Fibroblast of mammary gland (primary cell): ENCODE measurements at places on chromosomes 7 and 10.

DNA sequence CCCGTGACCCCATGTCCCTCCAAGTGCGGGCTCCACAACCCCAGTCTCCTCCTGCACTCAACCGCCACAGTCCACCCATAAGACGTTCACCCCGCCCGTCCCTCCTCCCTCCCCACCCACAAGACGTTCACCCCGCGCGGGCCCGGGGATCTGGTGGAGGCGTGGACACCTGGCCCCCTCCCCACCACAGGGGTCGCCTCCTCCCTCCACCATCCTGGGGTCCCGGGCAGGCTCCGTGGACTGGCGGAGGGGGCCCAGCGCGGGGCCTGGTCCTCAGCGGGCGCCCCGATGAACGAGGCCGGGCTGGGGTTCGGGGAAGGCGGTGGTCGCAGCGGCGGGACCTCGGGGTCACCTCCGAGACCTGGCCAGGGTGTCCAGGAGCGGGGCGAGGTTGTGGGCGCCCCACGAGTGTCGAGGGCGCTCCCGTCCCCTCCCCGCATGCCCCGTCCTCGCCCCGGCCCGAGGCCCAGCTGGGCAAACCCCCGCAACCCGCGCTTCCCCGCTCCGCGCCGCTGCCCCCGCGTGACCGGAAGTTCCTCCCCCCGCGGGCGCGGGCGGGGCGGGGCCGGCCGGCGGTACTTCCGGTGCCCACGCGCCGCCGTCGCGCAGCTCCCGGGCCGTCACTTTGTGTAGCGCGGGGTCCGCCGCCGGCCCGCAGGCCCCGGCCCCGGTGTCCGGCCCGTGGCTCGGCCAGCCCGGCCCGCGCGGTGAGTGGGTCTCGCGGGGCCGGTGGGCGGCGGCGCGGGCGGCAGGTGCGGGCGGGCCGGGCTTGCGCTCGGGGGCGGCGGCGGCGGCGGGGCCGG, at the start of gene ZNF316:
Gene ZNF316 (plus strand): TSS at position 578 of the 803 bp plus-strand sequence. CDS start 5,092 bp downstream, outside the sequence.
- DNase-seq = peak; percentile 22

DNA sequence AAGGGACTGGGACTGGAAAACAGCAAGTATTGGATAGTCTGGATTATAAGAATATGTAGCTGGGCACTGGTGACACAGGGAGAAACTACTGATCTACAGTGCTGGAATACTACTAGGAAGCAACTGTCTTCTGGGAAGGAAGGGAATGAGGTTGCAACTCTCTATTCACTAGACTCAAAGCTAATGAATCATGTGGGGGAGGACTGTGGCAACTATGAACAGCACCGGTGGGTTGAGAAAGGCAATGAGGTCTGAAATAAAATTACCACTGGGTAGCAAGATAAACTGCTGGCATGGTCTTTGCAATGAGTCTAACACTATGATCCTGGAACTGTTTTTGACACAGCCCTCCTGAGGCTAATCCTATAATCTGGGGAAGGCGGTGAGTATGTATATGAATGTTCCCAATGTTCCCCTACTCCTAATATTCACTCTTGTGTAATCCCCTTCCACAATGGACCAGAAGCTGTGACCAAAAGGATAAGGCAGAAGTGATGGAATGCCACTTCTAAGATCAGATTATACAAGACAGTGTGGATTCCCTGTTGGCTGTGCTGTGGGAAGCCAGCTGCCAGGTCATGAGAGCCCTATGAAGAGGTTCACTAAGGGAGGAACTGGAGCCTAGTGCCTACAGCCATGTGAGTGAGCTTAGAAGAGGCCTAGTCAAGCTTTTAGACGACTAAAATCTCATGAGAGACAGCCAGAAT, 101.3 kb upstream of the DNAJB12 start:
- DNase-seq = peak; percentile 9

DNA sequence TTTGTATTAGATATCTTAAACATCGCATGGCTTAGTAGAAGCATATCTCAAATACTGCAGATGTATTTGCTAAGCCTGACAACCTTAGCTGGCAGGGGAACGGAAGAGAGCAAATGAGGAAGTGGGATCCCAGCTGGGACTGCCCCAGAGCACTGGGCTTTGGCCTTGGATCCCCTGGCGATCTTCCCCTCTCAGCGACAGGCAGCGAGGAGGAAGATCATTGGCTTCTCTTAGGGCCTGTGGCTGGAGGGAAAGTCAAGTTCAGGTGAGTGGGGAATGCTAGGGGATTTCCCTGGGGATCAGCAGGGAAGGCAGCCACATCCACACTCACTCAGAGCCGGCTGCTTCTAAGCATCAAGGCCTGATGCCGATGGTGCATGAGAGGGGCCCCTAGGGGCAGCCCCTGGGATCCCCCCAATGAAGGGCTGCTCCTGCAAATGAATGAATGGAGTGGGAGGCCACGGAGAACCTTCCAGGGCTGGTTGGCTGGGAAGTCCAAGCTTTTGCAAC, 42.0 kb downstream of the LYZL2 start:
- DNase-seq = no peak

DNA sequence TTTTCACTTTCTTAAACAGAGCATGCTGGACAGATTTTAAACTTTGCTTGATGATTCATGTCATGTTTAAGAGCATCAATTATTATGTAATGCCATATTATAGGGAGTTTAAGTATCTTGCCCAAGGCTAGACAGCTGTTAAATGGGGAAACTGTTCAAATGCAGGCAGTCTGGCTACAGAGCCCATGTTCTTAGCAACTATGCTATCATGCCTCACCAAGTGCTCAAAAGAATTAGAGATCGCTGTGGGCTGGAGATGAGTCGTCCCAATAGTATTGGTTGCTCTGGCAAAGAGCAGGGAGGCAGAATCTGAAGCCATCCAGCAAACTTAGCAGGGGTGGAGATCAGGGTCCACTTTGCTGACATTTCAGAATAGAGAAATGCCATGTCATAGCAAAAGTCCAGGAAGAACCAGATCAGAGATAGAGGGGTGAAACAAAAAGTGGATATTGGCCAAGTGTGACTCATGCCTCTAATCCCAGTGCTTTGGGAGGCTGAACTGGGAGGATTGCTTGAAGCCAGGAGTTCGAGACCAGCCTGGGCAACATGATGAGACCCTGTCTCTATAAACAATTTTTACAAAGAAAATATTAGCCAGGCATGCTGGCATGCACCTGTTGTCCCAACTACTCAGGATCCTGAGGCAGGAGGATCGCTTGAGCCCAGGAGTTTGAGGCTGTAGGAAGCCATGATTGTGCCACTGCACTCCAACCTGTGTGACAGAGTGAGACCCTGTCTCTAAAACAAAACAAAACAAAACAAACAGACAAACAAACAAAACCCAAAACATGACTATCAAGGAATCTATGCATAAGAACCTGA, 57.8 kb downstream of the BAMBI start:
- peak; percentile 95 for DNase-seq

GRCh38 chr7:54995610-54996363, 23.0 kb upstream of the EGFR start:
- DNase-seq = peak; percentile 82
